ENCODE measurements at places on chromosomes 2 and 18. TPM values are rescaled to one million over a fixed set of nuclear protein-coding genes. Genes with fewer than 3 reads are reported as not detected.

HNMT gene
- total RNA-seq, result 99.3 TPM

EPAS1 gene
- total RNA-seq, result 1,419 TPM

TMEM178A gene
- 3.2 TPM for total RNA-seq

TUBB8B gene
- 0.47 TPM for total RNA-seq

RAMP1 gene
- total RNA-seq, result 5.1 TPM

TXNDC2 gene
- 0.12 TPM for total RNA-seq

ADAM23 gene
- total RNA-seq, result 2.5 TPM

EML6 gene
- 2.5 TPM for total RNA-seq

MEIS1 gene
- 54.7 TPM for total RNA-seq

STAT4 gene
- 5.8 TPM for total RNA-seq

ST3GAL5 gene
- total RNA-seq, result 72.4 TPM

CFAP53 gene
- 3.7 TPM for total RNA-seq

INSIG2 gene
- total RNA-seq, result 25.6 TPM

MARCHF4 gene
- 0.12 TPM for total RNA-seq

HOXD13 gene
- total RNA-seq, result not detected

REG3G gene
- total RNA-seq, result not detected

SERPINB8 gene
- total RNA-seq, result 15.4 TPM

SLC4A5 gene
- 4.2 TPM for total RNA-seq
